Uterus (tissue), 4 donors: ENCODE measurements at places on chromosomes 1 and 21.

DNA sequence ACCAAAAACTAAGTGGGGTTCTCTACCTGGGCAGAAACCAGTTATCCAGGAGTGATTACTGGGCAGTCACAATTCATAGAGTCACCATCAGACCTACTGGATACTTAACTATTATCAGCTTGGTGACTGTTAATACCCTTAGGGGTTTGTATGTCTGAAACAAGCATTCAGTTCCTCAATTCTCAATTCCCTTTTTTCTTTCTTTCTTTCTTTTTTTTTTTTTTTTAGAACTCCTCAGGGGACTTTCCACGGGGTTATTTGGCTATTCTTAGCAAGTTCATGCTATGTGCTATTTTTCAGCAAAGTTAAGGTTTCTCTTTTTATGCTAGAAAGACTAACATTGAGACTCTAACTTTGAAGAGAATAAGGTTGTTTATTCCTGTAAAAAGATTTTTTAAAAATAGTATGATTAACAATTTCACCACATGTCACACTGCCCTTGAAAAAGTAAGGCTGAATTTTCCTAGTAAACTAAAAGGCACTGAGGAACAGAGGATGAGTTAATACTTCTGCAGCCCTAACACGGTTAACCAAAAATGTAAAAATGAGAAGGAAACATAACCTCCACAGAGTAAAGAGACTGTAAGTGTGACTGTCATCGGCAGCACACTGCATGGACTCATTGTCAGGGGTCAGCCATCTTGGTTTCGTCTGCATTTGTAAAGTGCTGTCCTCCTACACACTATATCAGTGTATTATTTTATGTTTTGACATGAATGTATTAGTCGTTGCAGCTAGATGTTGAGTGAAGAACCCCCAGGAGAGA lies 310.2 kb downstream of the NTNG1 start:
- DNase-seq: no peak

DNA sequence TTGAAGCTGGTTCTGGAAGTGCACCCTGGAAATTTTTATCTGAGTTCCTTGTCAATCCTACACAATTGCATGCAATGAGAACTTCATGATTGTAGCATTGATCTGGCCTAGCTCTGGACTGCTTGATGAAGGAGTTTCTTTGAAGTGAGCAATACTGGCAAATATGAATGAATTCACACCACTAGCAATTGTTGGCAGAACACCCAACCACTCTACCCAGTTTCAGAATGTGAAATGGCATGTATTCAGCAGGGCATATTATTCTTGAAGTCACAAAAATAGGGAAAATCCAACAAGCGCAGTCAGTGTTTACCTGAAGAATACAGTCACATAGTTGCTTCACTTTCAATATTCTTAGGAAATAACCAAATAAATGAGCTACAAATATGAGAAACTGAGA lies 57.3 kb downstream of the RGS5 start:
- DNase-seq: no peak

DNA sequence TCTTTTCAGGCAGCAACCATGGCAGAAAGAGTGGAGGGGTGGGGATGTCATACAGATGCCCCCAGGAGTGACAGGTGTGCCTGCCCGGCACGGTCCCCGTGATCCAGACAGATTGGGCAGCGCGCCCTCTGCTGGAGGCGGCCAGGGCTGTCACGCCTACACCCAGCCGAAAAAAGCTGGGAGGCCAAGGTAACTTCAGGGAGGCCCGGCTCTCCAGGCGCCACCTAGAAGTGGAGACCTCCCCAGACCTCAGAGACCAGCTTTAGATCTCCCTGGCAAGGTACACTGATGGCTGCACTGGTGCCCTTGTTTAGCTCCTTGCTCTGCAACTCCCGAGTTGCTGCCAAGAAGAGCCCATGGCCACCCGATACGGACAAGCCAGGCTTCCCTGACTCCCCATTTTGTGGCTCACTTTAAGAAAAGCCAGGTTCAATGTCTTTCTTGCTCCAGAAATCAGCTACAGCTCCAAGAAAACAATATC lies 6.6 kb downstream of the GOLT1A start:
- peak; percentile 64 for DNase-seq

GRCh38 chr1:173052681-173053196 lies 2.0 kb upstream of the TNFSF18 start:
- DNase-seq: no peak

DNA sequence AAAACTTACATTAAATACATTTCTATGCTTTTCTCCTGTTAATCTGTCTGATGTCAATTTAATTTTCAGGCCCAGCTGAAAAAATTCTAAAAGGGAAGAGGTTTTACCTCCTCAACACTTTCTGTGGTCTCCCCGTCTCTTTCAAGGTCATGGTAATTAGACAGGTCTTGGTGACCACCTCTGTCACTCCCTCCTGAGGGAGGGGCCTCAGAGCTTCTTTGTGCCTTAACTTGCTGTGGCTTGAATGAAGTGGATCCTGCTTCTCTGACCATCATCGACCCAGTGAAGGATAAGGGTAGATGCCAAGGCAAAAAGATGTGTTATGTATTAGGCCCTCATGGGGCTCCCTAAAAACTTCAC lies 40.8 kb upstream of the OSBPL9 start:
- no peak for DNase-seq

GRCh38 chr1:10940451-10940804 lies 72.0 kb upstream of the TARDBP start:
- no peak for DNase-seq

- no peak for DNase-seq
These were observed 362.6 kb upstream of the ADGRL4 start for GRCh38 chr1:79369091-79369490.
